ENCODE measurements at places on chromosomes 7 and 10.

GRCh38 chr7:1659696-1660095 lies 10.4 kb upstream of the ELFN1 start:
- no peak for DNase-seq

DNA sequence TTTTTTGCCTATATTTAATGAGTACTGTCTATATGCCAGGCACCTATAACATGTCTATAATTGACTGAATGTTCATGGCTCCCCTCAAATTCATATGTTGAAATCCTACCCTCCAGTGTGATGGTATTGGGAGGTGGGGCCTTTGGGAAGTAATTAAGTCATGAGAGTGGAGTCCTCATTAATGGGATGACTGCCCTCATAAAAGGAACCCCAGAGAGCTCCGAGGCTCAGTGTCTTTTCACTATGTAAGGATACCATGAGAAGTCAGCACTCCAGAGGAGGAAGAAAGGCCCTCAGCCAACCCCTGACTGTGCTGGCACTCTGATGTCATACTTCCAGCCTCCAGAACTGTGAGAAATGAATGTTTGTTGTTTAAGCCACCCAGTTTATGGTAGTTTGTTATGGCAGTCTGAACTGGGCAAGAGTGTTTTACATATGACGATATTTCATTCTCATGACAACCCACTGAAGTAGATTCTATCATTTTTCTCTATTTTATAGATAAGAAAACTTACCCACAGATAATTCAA lies 61.1 kb upstream of the PCGF5 start:
- no peak for DNase-seq

DNA sequence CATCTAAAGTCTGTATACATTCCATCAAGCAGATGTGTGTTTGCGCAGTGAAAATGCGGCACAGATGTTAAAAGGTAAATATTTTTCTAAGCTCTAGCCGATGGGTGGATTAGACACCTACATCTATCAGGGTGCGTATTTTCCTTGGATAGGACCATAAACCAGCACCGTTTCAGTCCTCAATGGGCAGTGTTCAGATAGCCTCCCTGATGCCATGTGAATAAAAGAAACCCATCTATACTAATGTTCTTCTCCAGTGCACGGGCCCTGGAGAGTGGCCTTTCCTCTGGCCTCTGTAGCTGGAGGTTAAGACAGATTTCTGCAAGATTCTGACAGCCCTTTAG lies 103.5 kb downstream of the PARP12 start:
- DNase-seq = no peak

DNA sequence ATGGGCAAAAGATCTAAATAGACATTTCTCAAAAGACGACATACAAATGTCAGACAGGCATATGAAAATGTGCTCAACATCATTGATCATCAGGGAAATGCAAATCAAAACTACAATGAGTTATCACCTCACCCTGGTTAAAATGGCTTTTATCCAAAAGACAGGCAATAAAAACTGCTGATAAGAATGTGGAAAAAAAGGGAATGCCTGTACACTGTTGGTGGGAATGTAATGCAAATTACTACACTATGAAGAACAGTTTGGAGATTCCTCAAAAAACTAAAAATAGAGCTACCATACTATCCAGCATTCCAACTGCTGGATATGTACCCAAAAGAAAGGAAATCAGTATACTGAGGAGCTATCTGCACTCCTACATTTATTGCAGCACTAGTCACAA lies 18.0 kb downstream of the GSDME start:
- DNase-seq = no peak

DNA sequence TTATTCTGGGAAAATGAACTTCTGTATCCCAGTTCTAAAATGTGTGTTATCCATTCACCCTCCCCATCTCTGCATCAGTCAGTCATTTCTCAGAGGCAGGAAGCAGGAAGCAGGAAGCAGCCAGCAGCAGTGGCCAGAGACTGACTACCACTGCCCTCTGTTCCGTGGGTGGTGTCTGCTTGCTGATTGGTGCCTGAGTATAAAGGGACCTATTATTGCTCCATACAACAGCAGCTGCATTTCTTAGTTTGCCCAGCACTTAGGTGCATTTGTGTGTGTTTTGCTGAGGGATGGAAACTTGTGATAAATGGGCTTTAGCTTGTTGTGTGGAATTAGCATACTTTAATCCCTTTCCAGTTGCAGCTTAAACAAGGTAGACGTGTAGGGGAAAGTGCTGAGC lies 582.2 kb downstream of the SORCS1 start:
- no peak for DNase-seq
